WTC11 (cell line): ENCODE measurements at places on chromosomes 6 and 20. TPM values are rescaled to one million over a fixed set of nuclear protein-coding genes. Genes with fewer than 3 reads are reported as not detected.

Gene TP53TG5
- 0.37 to 0.85 TPM in 2 of 3 replicates, not detected in the other for total RNA-seq

Gene MMUT
- total RNA-seq: 11.1 to 12.5 TPM (median 11.2 TPM) in 3 replicates

DNA sequence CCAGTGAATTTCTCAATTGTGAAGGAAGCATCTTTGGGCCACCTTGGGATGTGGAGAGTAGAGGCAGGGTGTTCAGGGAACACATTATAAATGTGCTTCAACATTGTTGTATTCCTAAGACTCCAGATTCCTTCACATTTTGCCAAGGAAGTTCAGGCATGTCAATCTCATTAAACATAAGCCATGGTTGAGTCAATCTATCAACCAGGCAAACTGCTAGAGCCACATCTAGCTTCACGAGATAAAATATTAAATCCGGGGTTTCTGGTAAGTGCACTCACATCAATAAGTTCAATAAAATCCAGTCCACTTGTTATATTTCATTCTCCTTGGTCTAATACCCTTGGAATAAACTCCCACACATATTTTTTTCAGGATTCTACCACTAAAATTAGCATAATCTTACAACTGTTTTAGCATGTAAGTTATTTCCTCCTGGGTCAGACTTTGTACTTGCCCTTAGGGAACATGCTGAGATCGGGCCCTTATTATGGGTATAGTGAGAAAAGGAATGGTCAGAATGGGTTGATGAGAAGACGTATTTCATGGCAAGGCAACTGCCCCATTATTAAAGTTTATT, 93.6 kb downstream of the ADTRP start:
- DNase-seq: no peak

Gene PHACTR3
- total RNA-seq: 0.23 to 0.30 TPM (median 0.28 TPM) in 3 replicates

Gene SRF
- 43.9 to 46.2 TPM (median 45.3 TPM) in 3 replicates for total RNA-seq

Gene RCAN2
- 3.4 to 3.9 TPM (median 3.8 TPM) in 3 replicates for total RNA-seq
